ENCODE measurements at places on chromosomes 2 and 18. TPM values are rescaled to one million over a fixed set of nuclear protein-coding genes. Genes with fewer than 3 reads are reported as not detected.

STPG4 gene
- total RNA-seq: not detected

GAL3ST2 gene
- total RNA-seq: 0.40 TPM

PROM2 gene
- 2.3 TPM for total RNA-seq

SOX11 gene
- total RNA-seq: 0.73 TPM

GRCh38 chr2:235936493-235936892 is 231.7 kb downstream of the GBX2 start:
- ATAC-seq: no peak

DNA sequence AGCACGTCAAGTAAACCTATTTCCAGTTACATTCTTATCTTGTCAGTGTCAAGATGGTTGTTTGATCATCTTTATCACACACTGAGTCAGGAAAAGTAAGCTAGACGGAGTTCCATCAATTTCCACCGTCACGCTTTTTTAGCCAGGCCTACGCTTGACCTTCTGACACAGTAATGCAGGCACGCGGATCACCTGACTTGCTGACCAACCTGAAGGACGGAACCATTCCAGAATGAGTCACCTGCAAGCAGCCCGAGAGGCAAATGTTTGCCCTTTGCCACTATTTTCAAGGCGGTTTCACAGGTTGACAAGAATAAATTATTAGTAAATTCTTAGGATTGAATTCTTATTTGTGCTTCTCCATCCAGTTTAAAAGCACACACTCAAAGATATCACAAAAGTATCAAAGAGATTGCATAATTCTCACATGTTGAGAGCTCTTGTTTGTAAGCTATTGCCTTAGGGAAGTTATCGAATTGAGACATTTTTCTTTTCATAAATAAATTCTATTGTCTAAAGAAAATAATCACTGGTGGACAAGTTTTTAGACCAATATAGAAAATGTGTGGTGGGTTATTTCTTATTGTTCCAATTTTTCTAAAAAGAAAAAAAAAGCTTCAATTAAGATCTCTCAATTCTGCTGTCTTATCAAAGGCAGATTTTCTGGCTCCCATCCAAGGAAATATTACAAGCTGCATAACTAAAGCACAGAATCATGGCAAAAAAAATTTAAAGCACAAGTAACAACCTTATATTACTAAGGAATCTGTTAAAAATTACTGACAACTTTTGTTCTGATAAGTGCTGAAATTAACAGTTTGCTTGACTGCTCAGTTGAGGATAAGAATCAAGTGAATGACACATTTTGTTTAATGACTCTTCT is 31.9 kb downstream of the UXS1 start:
- ATAC-seq: no peak

DNA sequence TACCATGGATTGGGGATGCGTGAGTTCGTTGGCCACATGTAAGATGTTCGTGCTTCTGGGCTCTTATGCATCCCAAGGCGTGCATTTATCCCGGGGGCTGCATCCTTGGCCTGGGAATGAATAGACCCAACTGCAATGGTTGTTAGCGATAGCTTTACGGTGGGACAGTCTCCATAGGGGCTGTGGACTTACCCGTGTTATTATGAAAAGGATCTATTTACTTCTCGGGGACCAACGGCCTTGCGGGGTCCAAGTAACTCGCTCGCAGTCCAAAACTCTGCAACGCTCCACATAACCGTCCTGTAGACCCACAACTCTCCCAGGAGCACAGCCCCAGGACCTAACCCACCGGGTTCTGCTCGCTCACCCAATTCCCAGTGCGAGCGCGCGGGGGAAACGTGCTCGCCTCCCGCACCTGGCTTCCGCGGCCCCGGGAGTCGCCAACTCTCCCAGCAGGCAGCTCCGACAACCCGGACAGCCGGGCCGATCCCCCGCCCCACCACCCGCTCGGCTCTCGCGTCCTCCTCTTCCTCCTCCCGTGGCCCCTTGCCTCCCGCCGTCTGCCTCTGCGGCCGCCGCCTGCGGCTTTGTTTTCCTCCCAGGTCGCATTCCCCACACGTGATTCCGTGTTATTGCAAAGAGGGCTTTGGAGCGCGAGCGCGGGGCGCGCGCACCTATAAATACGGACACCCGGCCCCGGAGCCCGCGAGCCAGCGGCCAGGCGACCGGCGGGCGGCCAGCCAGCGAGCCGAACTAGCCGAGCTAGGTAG is at the start of gene CABLES1:
TSS of gene CABLES1 (plus strand) at position 706 of the 770 bp plus-strand sequence. CDS start 278 bp downstream, outside the sequence.
- ATAC-seq: peak; percentile 49

DNA sequence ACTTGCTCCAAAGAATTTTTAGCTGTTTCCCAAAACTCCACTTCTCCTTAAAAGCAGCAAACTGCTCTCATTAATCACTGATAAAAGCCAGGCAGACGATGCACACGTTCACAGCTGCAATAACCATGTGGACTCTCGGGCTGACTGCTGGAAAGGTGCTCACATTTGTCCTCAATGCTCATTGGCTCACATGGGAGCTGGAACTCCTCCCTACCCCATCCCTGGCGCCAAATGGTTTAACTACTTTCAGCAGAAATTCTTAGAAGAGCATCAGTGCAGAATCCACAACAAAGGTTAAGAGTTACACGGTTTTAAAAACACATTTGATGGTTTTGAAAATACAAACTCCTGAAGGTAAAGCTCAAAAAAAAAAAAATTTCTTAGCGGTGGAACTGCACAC is 117.1 kb downstream of the NOL10 start:
- no peak for ATAC-seq

- ATAC-seq: no peak
These were observed 163.6 kb upstream of the ZNF516 start for GRCh38 chr18:76658627-76659026.

DNA sequence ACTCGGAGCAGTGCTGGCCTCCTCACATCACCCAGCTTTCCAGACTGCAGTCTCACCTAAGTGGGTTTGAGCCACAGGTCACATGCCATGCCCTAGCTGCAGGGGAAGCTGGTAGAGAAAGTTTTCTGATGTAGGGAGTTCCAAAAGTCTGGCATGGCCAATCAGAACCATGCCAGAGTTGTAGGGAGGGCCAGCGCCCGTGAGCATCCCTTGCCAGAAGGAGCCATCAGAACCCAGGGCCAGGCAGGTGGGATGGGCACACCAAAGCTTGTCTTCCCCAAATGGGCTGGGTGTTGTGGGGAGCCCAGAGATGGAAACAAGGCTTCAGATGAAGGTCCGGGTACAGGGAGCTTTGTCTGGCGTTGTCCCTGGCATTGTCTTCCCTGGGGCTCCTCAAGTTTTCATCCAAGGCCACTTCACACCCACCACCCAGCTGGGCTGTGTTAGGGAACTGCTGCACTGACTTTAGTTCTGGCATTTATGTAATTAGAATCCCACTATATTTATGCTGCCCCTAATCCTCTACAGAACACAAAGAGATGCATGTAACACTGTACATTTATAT is 247.9 kb downstream of the KLHL29 start:
- no peak for ATAC-seq

GRCh38 chr2:57891086-57891712 is 155.4 kb upstream of the VRK2 start:
- no peak for ATAC-seq

- no peak for ATAC-seq
These were observed 59.9 kb downstream of the NAT8 start for GRCh38 chr2:73582364-73582763.

DNA sequence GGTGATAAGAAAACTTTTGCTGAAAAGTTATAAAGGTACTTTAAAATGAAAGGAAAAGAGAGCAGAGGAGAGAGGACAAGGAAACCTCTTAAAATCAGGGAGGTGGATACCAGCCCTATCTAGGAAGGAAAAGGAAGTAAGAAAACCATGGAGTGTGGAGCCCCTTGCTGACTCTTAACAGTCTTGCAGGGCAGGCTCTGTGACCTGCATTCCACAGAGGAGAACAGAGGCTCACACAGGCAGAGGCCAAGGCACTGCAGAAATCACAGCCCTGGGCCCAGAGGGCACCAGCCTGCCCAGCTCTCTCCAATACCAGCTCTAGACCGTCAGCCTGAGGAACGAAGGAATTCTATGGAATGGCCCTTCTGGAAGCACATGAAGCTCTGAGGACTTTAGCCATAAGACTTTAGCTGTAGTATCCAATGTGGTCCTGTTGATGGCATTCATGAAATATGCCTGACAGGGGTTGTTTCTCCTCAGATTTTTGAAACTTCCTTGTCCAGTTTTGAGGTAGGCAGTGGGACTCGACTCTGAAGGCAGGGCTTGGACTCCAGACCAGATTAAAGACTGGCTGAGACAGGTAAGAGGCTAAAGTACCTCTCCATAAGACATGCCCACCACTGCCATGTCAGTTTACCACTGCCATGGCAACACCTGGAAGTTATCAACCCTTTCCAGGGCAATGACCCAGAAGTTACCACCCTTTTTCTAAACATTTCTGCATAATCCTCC is 216.3 kb downstream of the ANAPC1 start:
- peak; percentile 78 for ATAC-seq

- no peak for ATAC-seq
These were observed 6.2 kb upstream of the DNAJB2 start for GRCh38 chr2:219272995-219273394.

DNA sequence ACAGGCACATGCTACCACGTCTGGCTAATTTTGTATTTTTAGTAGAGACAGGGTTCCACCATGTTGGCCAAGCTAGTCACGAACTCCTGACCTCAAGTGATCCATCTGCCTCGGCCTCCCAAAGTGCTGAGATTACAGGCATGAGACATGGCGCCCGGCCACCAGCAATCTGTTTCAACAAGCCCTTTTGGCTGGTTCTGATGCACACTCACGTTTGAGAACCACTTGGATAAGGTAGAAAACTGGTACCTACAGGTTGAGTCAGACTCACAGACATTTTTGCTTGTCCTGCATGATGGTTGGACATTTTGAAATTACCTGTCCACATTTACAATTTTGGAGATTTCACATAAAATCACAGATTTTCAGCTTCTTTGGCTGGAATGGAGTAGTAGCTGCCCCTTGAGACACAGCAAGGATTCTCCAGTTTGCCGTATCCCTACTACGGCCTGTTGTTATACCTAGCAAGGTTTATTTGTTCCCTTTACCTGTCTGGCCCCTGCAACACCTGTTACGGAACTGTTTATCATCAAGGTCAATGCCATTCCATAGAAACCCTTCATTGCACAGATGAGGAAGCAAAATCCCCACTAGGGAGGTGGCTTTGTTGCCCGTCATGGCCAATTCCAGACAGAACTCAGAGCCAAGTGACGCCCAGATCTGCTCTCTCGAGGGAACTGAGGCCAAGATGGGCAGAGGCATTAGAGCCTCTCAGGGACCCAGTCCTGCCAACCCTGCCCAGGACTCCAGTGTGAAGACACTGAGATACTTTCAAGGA is 31.4 kb upstream of the IGFBP2 start:
- ATAC-seq: no peak

- no peak for ATAC-seq
These were observed 373.4 kb downstream of the LPIN1 start for GRCh38 chr2:12119841-12120240.

DNA sequence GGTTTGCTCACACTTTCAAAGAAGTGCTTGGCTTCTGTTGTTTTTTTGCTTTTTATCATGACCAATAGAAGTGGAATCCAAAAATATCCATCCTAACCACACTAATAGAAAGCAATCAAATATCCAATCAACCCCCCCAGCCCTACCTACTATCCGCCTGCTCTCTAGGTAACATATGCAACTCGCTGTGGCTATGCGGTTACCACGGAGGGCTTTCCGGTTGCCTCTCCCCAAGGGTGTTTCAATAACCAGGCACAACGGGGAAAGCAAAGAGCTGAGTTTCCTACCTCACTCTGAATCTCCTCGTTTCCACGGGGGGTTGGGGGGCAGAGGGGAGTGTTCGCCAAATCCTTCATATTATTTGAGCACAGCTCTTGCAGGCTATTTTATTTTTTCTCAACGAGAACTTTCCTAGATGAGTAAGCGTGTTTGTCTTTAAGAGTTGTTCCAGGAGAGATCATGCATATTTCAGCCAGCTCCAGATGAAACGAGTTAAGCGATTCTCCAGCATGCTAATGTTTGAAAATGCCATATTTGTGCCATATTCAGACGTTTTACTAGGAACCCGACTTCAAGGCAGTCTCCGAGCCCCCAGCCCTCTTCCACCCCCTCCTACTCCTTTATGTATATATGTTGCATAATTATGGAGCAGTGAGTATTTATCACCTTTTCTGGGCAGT is 30.3 kb downstream of the PAX3 start:
- no peak for ATAC-seq

- ATAC-seq: no peak
These were observed 98.9 kb downstream of the ACKR3 start for GRCh38 chr2:236668531-236668969.

DNA sequence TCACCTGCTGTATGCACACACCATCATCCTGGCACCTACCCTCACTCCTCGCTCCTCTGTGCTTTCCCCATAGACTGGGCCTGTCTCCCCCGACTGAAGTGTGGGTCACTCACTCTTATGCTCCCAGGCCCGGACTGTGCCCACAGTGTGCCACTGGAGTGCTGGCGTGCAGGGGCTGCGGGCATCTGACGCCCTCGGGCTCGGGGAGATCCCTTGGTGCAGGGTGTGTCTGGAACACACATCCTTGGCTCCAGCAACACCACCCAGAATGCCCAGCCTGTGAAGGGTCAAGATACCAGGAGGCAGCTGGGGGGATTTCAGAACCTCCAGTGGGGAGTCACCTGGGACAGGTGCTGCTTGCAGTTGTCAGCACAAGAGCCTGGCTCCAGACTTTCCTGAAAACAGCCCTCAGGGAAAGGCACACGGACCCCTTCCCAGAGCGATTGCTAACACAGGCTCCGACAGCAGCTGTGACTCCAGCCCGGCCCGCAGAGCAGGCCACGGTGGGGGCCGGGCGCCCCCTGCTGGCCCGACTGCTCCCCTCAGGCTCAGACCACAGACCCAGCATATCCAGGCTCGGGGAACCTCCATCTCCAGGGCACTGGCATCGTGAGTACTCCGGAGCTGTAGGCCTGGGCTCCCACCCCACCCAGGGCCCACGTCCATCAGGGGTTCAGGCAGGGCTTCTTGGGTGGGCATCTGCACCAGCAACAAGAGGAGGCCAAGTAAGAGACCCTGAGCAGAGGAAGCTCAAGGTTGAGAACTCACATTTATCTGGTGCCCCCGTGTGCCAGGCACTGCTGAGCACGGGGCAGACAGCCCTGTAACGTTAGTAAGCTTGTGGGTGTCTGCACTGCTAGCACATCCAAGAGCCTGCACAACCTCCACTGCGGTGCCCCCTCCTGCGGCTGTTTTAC is 8.6 kb downstream of the HS1BP3 start:
- ATAC-seq: peak; percentile 82

GRCh38 chr2:173414823-173415322 is 60.2 kb downstream of the CDCA7 start:
- ATAC-seq: no peak

DNA sequence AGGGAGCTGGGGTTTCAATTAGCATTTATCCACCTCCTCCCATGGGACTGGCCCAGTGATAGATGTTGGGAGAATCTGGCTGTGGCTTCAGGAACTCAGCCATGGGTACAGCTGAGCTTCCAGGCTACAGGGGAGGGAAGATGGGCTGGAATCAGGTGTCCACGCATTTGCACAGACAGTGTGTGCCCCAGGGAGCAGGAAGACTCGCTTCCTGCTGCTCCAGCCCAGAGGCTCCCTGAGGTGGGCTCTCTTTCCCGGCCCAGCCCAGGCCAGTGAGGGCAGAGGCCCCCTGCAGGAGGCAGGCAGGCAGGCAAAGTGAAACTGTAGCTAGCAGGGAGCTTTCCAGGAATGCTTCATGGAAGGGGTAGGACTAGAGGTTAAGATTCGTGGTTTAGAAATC is 28.7 kb downstream of the DYSF start:
- ATAC-seq: no peak
